Hypothalamus (tissue), 51 donors: ENCODE measurements at places on chromosomes 4 and X.

- DNase-seq = no peak
Observed at GRCh38 chrX:100681599-100681998, 37.6 kb downstream of the SRPX2 start.

- no peak for DNase-seq
Observed at GRCh38 chr4:119317990-119318389, 3.9 kb downstream of the FABP2 start.

- DNase-seq = no peak
Observed at GRCh38 chr4:103118166-103118565, 18.5 kb upstream of the BDH2 start.

DNA sequence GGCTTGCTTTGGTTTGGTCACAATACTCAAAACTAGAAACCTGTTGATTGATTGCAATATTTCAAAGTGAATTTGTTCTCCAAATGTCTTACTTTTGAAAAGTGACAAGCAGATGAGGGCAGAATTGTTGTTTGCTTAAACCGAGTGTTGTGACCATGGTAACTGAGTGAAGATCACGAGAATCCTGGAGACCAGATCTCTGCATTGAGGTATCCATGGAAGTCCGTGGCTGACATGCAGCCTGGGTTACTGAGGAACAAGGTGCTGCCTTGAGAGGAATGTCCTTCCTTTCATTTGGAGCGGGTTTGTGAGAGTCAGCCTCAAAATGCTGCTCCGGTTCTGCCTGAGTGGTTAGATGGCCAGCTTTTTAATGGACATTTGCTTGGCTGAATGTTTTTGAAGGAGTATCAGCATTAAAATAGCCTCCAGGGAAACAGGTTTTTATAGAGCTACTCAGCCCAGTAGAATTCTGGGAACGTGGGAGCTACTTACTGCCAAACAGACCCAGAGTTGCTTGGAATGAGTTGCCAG lies 31.3 kb downstream of the NYX start:
- peak; percentile 34 for DNase-seq

DNA sequence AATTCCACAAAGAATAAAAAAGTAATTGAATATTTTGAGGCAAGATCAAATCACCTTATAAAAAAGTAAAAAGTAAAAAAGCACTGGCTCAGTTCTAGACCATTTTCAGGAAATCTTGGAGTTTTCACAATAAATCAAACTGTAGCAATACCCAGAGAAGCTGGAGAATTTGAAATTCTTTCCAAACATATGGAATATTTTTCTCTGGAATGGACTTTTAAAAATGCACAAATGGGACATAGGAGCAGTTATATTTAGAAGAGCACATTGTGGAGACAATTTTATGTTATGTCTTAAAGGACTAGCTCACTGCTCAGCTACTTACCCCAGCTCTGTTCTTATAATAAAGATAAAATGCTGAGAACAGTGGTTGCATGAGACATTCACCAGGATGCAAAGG lies 211.9 kb upstream of the KIT start:
- no peak for DNase-seq

DNA sequence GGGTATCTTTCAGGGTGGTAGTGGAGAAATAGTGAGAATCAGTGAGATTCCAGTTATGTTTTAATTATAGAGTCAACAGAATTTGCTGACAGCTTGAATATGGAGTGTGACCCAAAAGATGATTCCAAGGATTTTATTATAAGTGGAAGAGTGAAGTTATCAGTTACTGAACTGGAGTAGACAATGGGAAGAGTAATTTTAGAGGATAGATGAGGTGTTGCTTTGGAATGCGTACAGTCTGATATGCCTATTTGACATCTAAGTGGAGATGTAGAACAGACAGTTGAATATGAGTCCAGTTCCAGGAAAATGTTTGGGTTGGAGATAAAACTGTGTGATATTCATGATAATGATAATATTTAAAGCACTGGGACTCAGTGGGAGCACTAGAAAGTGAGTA lies 174.2 kb downstream of the MAPK10 start:
- DNase-seq = no peak

GRCh38 chrX:16587836-16588235 lies 62.1 kb upstream of the S100G start:
- no peak for DNase-seq
